ENCODE measurements at places on chromosomes 11 and 22.

DNA sequence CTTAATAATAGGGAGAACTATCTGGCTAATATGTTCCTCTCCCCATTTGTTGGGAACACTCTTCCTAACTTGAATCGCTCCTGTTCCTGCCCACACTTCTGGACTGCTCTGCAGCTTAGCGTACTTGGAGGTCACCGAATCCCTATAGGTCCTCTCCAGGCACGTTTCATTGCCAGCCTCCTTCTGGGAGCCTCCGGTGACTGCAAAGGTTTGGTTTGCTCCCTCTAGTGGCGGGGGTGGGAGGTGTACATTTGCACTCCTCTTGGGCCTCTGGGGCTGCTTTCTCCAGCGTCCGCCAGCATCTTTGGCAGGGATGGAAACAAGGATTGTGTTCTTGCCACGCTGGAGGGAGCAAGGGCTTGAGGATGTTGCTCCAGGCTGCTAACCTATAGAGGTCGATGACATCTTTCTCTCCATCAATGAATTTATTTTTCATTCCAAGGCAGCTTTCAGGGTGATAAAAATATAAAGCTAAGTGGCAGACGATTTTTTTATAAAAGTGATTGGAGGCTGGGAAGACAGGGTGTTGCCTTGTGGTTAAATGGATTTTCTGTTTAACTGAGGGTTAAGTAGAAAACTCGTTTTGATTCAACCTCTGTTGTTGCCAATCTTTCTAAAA lies 48.7 kb downstream of the TSPAN18 start:
- DNase-seq = no peak

DNA sequence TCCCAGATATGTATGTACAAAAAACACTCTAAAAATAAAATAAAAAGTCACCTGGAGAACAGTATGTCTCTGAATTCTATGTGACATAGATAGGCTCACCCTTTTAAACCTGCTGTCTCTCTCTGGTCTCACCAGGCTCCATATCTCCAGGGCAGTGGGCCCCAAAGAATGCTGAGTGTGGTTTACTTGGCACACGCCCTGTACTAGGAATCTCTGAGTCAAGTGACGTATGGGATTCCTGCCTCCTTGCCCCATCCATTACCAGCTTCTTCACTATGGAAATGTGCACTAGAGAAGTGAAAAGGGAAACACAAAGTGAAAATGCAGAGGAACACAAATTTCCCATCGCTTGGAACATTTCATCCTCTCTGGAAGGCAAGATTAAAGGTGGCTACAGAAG lies 722.2 kb upstream of the TENM4 start:
- DNase-seq = no peak

GRCh38 chr11:88280673-88281316 lies 56.7 kb downstream of the CTSC start:
- no peak for DNase-seq

DNA sequence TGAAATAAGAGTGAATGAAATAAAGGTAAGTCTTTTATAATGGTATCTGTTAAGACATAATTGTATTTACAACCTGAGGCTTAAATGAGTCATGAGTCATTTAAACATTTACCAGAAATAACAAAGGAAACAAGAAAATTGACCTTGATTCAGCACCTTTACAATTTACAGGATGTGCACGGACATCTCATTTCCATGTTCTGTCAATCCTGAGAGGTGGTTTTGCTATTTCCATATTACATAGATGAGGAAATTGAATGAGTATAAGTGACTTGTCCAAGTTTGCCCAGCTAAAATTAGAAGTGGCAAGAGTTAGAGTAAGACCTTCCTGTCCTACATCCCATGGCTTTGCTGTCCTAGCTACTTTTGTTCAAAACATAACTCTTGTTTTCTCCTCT lies 89.1 kb downstream of the TRIM44 start:
- no peak for DNase-seq

- DNase-seq = no peak
Observed at GRCh38 chr11:5153574-5154431, 754 bp downstream of the OR52A1 start.

DNA sequence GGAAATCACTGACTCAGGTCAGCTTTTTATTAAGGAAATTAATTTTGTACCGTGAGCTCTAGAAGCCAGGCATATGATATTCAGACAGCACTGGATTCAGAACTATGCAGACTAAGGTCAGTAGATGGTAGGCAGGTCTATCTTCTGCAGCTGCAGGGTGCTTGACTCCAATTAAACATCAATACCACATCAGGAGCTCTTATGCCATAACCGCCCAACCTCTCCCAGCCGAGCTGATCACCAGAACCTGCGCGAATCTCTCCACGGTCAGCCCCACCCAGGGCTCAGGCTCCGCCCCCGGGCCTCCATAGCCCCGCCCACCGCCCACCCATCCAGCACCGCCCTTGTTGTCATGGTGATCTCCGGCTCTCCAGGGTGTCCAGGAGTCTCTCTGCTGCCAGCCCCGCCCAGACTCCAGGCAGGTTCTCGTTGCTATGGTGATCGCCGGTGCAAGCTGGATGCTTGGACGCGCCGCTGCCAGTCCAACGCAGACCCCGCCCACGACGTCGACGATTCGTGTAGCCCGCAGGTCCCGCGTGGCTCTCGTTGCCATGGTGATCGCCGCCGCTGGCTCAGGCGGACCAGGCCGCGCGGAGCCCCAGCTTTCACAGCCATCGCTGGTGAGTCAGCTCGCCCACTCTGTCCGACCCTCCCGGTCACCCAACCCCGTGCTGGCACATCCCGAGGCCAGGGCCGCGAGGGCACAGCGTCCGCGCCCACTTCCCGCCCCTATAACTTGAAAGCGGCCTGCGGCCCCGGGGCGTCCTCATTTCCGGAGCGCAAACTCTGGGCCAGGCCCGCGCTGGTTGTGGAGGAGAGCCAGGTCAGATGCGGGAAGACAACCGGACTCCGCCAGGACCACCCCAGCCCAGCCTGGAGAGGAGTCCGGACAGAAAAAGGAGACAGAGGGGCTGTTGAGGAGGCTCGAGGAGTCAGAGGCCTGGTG lies at the start of gene RAB36:
Gene RAB36, plus strand, starts transcription at position 546 of the 946 bp plus-strand sequence. CDS start 1,140 bp downstream, outside the sequence.
- peak; percentile 99 for DNase-seq

- no peak for DNase-seq
Observed at GRCh38 chr11:72333661-72334060, 89.7 kb upstream of the PHOX2A start.

DNA sequence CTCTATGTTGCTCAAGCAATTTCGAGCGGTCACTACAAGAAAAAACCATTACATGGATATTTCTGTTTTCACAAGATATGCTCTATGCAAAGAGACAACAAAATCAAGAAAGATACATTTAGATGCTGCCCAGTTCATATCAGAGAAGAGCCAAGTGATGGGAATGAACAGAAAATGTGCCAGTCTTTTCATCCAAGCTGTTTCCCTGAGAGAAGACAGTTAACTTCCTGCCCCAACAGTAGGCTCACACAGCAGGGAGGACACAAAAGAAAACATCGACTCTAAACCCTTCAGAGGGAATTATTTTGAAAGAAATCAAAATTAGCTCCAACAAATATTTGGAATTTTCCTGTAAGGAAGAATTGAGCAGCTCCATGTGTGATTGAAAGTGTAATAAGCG lies 11.6 kb downstream of the JAML start:
- no peak for DNase-seq

- no peak for DNase-seq
Observed at GRCh38 chr11:130668751-130669150, 220.3 kb downstream of the ADAMTS15 start.

- no peak for DNase-seq
Observed at GRCh38 chr22:32570501-32570900, 95.9 kb downstream of the FBXO7 start.

DNA sequence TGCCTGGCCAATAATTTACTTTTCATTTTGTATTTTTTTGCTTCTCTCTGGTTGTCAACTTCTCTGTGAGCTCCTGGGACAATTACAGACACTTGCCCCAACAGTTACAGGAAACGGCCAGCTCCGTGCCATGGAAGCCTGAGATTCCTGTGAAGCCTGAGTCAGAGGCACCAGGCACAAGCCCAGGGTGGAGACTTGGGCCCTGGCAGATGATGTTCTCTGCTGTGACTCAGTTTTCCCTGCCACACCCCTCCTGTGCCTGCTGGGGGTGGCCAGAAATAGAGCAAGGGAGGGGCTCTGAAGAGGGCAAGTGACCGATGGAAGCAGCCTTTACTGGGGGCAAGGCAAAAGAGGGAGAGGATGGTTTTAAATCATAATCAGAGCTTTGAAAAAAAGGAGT lies 4.9 kb downstream of the ATP5MGL start:
- DNase-seq = no peak

GRCh38 chr11:113567867-113568544 lies 92.8 kb upstream of the DRD2 start:
- DNase-seq = no peak

- peak; percentile 63 for DNase-seq
Observed at GRCh38 chr11:65781152-65781961, 581 bp upstream of the AP5B1 start.

DNA sequence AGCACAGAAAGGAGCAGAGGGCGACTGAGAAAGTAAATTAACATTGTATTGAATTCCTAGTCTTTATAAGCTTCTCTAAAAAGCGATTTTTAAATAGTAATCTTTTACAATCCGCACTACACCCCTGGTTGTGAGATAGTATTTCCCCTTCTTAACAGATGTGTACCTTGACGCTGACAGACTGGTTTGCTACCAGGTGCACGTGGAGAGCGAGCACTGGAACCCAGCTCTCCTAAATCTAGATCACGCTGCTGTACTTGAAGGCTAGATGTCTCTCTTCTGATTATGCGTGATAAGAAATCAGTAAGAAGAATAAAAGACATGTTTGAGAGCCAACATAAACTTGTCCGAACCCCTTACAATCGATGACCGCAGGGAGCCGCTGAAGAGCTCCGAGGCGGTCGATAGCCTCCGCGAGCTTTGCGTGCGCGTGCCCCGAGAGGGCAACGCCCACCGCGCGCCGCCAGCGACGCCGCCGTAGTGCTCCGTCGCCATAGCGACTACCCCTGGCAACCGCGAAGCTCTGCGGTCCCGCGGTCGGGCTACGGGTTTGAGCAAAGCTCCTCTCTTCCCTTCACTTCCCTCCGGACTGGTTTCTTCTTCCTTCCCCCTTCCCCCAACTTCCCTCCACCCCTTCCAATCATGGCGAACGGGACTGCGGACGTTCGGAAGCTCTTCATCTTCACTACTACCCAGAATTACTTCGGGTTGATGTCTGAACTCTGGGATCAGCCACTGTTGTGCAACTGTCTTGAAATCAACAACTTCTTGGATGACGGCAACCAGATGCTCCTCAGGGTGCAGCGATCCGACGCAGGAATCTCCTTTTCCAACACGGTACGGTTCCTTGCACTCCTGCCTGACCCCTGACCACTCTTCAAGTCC lies at the start of gene DYNC2H1:
Gene DYNC2H1, plus strand, starts transcription at position 494 of the 885 bp plus-strand sequence. Its CDS starts 149 bp downstream, at position 643.
- peak; percentile 91 for DNase-seq

DNA sequence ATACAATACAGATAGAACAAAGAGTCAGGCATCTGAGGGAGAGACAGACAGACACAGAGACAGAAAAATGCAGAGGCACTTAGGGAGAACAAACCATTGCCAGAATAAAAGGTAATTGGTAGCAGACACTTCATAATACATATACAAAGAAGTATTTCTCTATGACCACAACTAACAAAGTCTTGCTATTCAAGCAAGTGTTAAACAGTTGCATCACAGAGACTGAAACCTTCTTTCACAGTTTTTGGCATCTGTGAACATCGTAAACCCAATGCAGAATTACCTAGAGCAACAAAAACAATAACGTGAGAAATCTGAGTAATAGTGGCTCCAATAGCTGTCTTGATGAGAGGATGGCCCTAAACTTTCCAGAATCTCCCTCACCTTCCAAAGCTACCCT lies 116.4 kb downstream of the BLID start:
- DNase-seq = no peak

DNA sequence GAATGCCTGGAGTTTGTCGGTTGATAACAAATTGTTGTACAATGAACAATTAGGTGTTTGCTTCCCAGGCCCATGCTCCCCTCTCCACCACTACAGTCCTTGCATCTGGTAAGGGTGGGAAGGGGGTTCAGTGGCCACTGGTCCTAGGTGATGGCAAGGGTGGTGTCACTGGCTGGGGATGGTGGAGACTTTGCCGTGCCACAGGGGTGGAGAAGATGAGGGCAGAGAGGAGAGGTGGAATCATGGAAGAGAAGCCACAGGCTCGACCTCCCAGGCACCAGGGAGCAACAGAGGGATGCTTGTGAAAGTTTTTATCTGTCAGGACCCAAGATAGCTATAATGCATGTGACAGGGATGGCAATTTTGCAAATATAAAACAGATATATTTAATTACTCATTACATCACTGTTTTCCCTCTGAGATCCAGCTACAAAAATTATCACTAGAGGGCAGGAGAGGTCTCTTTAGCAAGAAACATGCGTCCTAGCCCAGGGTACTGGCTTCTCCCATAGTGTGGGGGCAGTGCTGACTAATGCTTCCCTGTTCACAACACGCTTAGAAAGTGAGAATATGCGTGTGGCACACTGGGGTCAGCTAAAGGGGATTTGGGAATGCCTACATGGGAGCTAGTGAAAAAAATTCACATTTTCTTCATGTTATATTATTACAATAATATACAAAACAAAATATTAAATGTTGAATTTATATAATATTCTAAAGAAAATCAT lies 49.0 kb upstream of the AMPD3 start:
- peak; percentile 70 for DNase-seq

- DNase-seq = no peak
Observed at GRCh38 chr22:17920992-17921650, 103.2 kb downstream of the MICAL3 start.

DNA sequence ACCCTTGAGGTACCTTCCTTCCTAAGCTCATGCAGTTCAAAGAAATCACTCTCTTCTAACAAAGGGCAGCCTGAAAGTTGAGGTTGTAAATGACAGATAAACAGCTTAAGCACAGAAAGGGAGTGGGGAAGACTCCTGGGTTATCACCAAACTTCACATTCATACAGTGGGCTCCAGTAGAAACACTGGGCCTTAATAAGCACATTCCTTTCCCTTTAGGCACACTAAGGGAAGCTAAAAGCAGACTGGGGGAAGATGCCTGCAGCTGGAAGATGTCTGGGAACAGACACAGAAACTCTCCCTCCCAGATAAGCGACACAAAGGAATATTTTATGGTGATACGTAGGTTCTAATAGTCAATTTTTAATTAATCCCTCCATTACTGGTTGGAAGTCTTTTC lies 350.3 kb upstream of the MPPED2 start:
- no peak for DNase-seq

GRCh38 chr22:40007853-40008710 lies 13.3 kb downstream of the FAM83F start:
- DNase-seq = no peak

DNA sequence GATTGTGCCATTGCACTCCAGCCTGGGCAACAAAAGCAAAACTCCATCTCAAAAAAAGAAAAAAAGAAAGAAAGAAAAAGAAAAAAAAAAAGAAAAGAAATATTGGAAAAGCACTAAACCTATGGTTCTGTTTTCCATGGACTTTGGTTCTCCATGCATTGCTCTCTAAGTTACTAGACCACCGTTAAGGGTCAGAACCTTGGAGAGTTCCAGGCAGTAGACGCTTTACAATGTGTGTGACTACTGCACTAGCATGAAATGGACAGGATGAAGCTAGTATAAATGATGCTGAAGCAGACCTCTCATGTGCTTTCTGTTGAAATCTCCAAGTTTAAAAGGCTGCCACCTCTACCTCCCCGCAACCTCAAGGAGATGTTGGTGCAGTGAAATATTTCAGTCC lies 63.5 kb downstream of the SIK2 start:
- DNase-seq = no peak
